ENCODE measurements at places on chromosomes 12 and 14.

DNA sequence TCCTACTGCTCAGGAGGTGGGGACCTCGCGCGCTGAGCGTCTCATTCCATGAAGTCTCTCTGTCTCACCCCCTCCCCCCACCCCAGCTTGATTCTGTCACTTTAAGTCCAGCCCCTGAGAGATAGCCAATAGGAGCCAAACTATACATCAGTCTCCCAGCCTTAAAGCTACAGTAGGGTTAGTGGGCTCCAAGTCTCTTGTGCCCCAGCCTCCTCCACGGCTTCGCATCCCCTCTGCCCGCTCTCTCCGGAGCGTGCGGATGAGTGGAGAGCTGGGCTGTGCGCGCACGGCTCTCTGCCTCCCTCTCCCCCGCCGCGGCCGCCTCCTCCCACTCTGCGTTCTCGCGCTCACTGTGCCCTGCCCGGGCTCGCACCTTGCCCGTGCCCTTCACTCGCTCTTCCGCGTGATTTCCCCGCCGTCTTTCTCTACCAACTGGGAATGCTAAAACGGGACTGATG lies at the start of gene ESRRB:
TSS of gene ESRRB (plus strand) at position 191 of the 458 bp plus-strand sequence. CDS start at position 456, 265 bp downstream.
- no peak for DNase-seq

DNA sequence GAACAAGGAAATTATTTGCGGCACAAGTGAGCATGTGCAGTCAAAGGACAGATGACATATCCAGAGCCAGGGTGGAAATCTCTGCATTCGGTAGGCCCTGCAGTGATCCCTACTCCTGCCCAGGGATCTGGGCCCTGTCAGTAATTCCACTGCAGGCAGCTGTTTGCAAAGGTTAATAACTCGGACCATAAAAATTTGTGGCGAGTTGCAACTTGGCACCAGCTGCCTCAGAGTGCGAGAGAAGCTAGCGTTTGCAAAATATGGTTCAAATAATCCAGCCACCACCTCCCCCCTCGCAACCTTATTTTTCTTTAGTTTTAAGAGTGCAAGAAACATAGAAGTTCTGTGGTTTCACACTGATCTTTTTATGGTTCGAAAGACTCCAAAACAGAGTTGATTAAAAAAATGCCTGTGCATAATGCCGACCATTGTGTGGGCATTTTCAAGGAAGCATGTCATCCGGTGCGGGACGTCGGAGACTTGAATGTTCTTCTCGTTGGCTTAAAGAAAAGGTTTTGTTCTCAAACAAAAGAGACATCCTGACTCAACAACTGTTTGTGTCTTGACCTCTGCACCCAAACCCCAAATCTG lies 224.5 kb downstream of the BCL11B start:
- DNase-seq: no peak

DNA sequence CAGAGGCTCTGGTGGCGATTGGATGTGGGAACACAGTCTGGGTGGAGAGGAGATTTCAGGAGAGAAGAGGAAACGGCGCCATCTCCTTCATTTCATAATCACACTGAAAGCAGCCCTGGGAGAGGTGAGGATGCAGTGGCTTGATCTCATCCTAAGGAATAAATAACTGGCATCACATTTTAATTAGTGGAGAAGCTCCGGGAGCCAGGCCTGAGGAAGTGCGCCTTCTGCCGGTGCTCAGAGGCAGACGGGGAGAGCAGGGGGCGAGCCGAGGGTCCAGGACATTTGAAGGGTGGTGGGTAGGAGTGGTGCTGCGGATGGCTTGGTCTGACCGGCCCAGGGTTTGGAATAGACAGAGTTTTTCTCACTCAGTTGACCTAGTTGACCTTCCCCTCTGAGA lies 265.0 kb downstream of the CACNA1C start:
- DNase-seq: no peak

- no peak for DNase-seq
Observed at GRCh38 chr12:15962760-15963159, 51.6 kb downstream of the DERA start.

Data from activated CD4-positive, CD25-positive, alpha-beta regulatory T cell treated with anti-CD3 and anti-CD28 coated beads, Interleukin-2, amount 50 U/mL, for 16 hours (primary cell).